ENCODE measurements at places on chromosomes 5 and 9.

GRCh38 chr5:56659971-56660370 lies 155.4 kb upstream of the MAP3K1 start:
- DNase-seq = no peak

DNA sequence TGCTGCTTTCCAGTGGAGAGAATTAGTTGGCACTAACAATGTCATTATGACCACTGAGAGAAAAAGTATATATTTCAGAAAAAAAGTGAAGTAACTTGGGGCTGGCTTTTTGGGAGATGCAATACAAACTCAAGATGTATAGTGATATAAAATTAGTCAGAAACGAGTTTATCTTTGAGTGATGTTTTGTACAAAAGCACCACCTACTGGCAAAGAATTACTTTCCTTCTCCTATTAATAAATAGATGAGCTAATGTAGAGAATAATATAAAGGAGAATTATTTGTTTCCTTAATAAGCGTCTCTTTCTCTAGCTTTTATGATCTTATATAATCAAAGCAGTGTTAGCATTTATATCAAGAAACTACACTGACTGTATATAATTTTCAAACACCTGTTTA lies 158.8 kb downstream of the MEF2C start:
- DNase-seq = no peak

DNA sequence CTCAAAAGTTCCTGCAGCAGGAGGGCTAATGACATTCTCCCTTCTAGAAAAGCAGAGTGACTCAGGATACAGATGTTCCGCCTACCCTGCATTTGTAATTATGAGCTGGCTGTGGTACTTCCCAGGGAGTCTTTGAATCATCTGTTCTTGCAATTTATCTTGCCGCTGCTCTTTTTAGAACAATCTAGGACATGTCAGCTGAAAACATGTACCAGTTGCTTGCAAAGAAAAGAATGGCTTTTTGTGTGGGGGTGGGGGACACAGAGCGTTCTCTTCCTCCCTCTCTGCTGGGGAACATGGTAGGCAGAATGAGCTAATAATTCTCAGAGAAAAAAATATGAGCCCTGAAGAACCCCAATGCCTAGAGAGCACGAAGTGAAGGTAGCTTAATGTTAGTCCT lies 51.7 kb upstream of the TUT7 start:
- DNase-seq = no peak

- no peak for DNase-seq
These were observed 13.0 kb downstream of the GSN start for GRCh38 chr9:121280715-121281613.

GRCh38 chr9:9752722-9753121 lies 860.1 kb downstream of the PTPRD start:
- DNase-seq = no peak

GRCh38 chr9:96150324-96151227 lies 151.4 kb downstream of the HSD17B3 start:
- DNase-seq = no peak

GRCh38 chr9:32579706-32580331 lies 6.9 kb upstream of the NDUFB6 start:
- peak; percentile 46 for DNase-seq

DNA sequence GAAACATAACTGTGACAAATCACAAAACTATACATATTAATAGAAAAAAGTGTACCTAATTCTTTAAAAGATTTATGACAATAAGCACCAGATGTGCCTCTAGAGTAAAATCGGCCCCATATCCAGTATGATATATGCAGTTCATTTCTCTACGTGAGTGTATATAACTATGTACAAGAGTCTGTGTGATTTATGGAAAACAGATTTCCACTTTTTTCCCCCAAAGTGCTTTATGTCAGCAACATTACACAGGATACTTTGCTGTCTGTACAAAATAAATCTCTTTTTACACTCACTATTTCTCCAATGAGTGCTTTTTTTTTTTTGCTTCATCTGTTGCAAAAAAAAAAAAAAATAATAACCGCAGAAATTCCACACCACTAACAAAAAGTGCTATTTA lies 298.8 kb upstream of the RFX3 start:
- DNase-seq = no peak

DNA sequence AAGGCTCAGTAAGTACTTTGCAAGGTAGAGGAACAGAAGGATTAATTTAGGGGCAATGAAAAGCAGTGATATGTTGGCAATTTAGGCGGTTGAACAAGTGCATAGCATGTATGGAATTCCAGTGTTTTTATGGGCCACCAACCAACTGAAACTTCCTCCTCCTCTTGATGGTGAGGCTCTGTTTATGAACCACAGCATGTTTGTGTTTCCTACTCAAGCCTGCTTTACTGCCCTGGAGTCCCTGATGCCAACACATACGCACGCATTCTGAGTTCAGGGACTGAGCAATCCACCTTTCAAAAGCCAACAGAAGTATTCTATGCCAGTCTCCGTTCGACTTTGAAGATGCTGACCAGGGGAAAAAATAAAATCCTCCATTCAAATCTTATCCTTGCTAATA lies 417.5 kb downstream of the EFNA5 start:
- DNase-seq = no peak

DNA sequence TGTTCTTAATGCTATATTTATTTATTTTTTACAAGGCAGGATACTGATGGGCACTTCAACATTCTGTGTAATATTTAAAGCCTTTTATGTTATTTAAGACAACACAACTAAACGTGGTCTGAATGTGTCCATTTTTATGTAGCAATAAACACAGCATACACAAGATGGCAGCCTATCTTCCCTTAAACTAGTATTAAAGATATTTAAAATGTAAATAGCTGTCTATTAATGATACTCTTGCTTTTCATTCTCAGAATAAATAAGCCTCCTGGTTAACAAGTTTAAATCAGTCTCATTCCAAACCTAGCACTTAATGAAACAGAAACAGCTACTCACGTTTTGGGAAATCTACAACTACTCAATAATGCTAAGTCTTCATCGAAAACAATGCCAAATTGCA lies 315.7 kb downstream of the MCTP1 start:
- DNase-seq = no peak

Measured in NCI-H1105 (cell line).